ENCODE measurements at places on chromosomes 12 and 14.
A peak's percentile ranks its signal among the peaks of the same experiment; 100 is the strongest.

DNA sequence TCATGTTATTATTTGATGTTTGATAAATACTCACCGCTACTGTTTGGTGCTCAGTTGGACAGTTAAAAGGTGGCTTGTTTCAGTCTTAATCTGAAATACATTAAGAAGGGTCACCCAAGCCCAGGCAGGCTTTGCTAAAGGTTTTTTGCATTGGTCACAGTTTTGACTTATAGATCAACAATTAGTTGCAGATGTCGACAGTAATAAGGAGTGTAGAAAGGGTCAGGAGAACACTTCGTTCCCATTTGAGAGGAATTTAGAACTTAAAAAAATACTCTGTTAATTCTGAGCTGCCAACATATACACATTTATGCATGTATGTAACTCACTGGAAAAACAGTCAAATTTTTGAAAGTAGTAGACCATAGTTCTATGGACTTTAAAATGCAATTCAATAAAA is 130.3 kb downstream of the TMEM30B start:
- no peak for DNase-seq

DNA sequence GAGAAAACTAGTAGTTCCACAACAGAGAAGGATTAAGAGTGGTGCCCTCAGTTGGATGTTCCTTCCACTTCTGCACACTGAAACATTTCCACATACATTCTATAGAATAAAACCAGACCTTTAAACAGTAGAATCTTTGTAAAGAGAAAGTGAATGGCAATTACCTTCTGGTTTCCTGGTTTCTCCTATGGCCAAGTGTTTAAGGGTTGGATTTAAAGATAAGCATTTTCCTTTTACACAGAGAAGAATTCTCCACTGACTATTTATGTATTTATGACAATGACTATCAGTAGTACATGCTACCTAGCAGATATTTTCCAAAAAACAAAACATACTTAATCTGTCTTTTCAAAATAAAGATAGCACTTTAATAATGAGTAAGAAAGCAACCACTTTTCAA is 3.2 kb downstream of the ATG2B start:
- DNase-seq = no peak

DNA sequence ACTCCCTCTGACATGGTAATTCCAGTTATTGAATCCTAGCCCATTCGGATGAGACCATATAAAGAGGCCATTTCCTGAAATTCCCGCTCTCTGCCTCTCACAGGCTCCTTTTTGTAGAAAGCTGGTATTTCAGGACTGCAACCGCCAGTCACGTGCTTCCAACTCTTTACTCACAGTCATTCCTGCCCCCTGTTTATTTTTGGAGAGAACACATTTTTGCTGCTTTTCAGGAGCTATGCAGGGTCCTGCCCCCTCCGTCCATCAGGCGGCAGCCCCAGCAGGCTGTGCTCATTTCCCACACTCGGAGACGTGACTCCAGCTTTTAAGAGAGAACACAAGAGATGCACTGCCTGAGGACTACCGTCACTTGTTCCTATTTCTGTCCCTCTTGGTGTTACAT is 26.8 kb downstream of the IFT43 start:
- DNase-seq = peak; percentile 37

- no peak for DNase-seq
Observed at GRCh38 chr12:67035121-67035520, 234.0 kb upstream of the CAND1 start.

DNA sequence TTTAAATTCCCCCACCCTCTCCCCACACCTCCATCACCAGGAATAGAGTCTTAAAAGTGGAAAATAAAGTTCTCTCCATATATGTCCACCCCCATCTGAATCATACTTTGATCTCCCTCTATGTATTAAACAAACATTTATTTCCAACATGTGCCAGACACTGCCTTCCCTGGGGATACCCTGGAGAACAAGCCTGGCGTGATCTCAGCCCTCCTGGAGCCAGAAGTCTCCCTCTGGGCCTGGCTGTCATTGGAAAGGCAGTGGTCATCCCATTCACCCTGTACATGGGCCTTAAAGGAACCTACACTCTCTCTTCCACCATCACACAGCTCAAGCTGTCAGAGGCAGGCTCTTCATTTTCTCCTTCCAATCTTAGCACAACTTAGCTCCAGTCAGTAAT is 143.6 kb downstream of the EMP1 start:
- DNase-seq = no peak

DNA sequence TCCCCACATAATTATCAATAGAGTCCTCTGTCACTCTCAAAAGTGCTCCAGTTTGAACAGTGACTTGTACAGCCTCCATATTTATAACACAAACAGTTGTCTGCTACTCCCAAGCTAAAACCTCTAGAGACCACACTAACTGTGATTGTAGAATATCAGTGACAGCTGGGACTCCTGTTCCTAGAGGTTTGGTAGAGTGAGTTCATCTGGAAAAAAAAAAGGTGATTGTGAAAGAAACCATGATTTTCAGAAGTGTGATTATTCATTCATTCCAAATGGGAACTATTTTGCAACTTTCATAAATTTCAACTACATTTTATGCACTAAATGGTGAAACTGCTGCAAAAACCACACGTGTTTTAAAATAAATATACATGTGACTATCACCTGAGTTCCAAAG is 128.0 kb upstream of the PLXNC1 start:
- no peak for DNase-seq

Measured in astrocyte of the hippocampus (primary cell).